ENCODE measurements at places on chromosomes 7 and 10.

GRCh38 chr7:149070372-149071125 is 20.0 kb downstream of the ZNF786 start:
- DNase-seq: no peak

GRCh38 chr10:11377267-11377666 is 234.2 kb downstream of the USP6NL start:
- no peak for DNase-seq

- DNase-seq: peak; percentile 46
These were observed 5.7 kb upstream of the TIAL1 start for GRCh38 chr10:119602241-119603095.

DNA sequence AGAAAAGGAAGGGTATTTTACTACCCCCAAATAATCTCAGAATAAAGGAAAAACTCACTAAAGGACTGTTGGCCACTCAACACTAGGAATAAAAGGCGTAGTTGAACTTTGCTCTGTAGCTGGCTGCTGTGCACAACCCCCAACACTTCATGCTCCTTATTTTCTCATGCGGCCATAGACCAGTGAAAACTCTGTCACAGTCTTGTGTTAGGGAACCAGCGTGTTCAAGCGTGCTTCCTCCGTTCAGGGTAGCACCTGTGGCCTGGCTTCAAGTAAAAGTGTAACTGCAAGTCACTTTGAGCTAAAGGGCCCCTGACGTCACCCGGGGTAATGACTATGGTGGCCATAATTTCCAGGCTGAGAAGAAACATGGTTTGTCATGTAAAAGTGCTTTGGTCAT is 27.0 kb downstream of the BLNK start:
- no peak for DNase-seq

DNA sequence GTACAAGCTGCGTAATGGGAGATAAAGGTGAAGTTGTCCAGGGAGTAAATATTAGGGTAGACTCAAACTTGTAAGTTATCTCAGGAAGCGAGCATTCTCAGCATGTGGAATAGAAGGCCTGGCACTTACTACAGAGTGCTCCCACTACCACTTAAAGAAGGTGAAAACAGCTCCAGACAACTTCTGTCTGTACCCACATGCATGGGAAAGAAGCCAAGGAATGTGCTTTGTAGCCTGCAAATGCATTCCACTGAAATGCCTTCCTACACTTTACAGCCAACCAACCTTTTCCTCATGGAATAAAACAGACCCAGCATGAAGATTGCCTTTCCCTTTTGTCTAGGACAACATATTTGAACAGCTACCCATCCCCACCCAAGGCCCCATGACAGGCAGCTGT is 45.4 kb upstream of the NPSR1 start:
- no peak for DNase-seq

DNA sequence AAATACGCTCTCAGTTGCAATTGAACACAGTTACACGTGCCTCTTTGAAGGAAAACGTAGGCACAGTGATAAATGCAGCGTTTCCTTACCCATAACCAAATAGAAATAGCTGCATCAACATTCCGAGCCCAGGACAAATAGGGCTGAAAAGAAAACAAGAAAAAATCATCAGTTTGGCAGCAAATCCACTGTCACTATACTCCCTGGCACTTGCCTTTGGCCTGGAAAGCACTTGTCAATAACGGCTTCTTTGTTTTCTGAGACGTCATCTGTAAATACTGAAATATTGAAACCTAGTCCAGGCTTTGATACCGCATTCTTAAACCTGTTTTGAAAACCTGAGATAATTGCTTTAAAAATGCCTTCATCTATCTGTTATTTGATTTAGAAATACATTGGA is 167.2 kb upstream of the AKR1E2 start:
- DNase-seq: no peak
